ENCODE measurements at places on chromosomes 2 and 18.

DNA sequence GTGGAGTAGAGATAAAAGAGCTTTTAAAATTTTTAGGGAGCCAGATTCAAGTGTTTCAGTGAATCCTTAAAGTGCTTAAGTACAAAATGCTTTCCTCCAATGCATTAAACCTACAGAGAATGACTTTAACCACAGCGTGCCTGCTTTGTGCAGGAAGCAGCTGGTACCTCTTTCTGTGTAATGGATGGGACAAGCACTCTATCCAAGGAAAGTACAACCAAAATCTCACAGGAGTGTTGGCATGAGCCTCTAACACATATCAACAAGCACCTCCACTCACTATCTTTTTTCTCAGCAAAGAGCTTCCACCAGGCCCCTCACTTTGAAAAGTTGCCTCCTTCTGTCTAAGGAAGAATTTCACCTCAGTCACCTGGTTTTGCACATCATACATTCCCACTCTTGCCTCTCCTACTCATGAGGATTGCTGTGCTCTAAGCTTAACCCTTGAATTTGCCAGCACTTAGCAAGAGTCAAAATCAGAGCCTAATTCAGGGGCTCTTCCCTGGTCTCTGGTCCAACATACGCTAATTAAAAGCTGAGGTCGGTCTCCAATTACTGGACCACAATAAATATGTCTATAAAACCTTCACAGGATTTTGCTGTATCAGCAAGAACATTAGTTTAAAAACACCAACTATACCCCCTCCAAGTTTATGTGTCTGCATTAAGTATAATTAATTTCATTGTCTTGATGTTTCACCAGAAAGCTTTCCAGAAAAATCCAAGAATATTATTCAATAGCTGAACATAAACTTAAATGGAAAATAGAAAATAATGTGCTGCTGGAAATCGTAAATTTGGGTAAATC, 68.9 kb downstream of the ZNF521 start:
- no peak for DNase-seq

- DNase-seq = peak; percentile 43
Measured at GRCh38 chr18:9055185-9055584, 47.3 kb upstream of the NDUFV2 start.

DNA sequence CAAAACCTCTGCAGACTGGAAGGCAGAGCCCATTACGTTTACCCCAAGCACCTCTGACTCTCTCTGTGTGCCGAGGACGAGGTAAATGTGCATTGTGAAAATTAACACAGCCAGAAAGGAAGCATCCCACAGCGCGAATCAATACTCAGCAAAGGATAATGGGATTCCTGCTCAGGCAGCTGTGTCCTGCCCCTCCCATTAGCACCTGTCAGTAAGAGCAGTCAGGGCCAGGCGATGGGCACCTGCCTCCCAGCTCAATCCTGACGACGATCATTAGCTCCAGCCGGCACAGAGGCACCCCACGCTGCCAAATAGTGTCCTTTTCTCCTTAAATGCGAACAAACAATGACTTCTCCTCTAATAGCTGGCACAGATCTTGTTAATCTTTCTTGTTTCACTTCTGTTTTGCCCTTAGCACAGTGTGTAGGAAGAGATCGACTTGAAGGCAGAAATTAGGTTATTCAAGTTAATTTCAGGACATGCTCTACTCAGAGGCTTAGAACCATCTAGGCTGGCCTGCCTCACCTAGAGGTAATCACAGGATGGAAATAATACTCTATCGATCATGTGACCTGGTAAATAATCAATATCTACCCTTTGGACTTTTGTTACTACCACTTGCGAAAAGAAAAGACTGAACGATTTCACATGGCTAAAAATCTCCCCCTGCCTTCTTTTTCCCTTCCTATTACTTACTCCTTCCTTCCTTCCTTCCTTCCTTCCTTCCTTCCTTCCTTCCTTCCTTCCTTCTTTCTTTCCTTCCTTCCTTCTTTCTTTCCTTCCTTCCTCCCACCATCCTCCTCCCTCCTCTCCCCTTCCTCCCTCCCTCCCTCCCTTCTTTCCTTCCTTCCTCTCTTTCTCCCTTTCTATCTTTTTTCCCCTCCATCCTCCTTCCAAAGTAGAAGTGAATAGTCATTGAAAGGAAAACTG, 487.9 kb upstream of the ID2 start:
- DNase-seq = no peak

- DNase-seq = no peak
Measured at GRCh38 chr18:5890331-5891183, 4.8 kb downstream of the TMEM200C start.

GRCh38 chr2:120833127-120833675, 97.5 kb downstream of the GLI2 start:
- no peak for DNase-seq

DNA sequence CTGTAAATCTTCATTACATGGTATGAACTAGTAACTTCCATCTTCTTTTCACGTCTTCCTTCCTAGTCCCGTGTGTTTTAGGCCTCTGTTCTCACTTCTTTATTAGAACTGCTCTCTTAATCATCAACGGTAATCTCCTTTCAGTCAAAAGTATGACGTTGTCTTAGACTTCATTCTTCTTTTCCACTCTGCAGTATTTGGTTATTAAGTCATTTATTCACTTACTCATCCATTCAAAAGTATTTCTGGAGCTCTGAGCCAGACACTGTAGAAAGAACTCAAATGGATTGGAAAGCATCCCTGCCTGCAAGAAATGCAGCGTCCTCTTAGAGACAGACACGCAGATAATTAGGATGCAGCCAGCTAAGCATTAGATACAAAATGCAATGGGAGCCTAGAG, 494.6 kb upstream of the NRP2 start:
- no peak for DNase-seq

GRCh38 chr2:238415036-238415764, 11.5 kb upstream of the ASB1 start:
- no peak for DNase-seq

DNA sequence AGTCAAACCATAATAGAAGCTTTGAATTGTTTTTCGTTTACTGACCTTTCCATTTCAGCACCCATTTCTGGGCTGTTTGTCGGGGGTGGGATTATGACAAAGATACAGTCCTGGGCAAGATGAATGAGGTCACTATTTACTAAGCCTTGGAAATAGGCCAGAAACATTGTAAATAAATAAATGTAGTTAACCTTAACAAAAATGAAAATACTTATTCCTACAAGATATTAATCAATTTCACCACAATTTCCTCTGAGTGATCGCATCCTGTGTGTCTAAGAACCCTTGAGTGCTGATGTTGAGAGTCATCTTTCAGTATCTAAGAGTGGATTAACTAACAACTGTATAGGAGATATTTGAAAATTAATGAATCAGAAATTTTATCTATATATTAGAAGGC, 14.0 kb downstream of the ITGA4 start:
- DNase-seq = no peak

DNA sequence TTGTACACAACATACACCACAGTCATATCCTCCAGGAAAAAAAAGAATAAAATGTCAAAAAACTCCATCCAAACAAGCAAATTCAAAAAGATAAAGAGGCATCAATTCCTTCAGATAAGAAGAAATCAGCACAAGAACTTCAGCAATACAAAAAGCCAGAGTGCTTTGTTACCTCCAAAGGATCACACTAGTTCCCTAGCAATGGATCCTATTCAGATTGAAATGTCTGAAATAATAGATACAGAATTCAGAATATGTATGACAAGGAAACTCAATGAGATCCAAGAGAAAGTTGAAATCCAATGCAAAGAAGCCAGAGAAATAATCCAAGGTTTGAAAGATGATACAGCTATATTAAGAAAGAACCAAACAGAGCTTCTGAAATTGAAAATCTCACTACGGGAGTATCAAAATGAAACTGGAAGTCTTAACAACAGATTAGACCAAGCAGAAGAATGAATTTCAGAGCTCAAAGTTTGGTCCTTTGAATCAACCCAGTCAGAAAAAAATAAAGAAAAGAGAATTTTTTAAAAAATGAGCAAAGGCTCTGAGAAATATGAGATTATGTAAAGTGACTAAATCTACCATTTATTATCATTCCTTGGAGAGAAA, 80.6 kb downstream of the TRABD2A start:
- no peak for DNase-seq
